ENCODE measurements at places on chromosomes 12 and 14.
A peak's percentile ranks its signal among the peaks of the same experiment; 100 is the strongest.

GRCh38 chr14:69152181-69152901, 578 bp downstream of the DCAF5 start:
- DNase-seq, result peak; percentile 54

DNA sequence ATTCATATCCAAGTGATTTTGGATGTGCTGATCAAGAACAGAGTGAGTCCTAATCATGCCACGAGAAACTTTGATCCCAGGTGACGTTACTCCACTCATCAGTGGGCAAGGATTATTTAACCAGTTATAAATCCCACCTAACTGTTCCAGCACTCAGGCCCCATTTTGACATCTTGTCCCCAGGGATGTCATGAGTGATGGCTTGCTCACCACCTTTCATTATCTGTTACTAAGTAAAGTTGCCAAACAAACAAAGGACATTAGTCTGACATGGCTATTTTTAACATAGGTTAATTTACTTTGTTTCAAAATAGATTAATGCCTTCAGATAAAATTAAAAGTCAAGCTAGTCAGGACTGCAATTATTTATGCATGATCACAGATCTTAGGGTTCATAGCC, 255.9 kb downstream of the ACSS3 start:
- DNase-seq, result no peak

DNA sequence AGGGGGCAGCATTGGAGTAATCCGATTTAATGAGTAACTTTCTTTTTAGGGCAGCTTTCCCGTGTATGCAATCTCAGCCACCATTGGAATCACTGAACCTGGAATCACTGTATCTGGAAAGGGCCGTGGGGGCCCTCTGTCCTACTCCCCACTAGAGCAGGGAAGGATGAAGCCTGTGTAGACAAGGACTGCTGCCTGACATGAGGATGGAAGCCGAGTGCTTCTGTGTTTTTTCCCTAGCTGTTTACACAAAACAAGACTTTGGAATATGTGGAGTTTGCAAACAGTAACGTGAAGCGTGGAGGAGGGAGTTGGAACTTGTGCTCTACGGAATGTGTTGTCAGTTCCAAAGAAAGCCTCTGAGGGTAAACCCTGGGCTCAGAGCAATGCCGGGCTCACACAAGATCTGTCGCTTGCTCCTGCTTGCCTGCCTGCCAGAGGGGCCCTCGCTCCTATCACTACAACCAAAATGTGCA, 32.4 kb upstream of the HDAC7 start:
- DNase-seq, result no peak

DNA sequence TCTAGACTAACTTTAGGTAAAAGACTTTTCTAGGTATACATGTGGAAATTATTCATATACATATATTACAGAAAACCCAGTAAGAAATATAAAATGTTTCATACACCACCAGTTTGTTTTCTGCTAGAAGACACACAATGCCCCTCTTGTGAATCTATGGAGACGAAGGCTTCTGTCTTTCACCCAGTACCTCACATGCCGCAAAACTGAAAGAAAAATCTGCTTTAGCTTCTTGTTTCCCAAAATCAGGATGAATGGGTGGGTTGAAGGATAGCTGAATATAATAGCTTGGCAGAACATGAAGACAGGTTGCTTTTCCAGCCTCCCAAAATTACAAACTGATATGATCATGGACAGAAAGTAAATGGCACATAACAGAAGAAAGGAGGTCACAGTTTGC, 1.3 kb downstream of the TAS2R30 start:
- DNase-seq, result no peak

- DNase-seq, result no peak
These were observed 15.8 kb downstream of the WNT5B start for GRCh38 chr12:1644534-1645438.
